ENCODE measurements at places on chromosomes 7 and 10. TPM values are rescaled to one million over a fixed set of nuclear protein-coding genes. Genes with fewer than 3 reads are reported as not detected.

Gene C10orf105
- total RNA-seq, result not detected

DNA sequence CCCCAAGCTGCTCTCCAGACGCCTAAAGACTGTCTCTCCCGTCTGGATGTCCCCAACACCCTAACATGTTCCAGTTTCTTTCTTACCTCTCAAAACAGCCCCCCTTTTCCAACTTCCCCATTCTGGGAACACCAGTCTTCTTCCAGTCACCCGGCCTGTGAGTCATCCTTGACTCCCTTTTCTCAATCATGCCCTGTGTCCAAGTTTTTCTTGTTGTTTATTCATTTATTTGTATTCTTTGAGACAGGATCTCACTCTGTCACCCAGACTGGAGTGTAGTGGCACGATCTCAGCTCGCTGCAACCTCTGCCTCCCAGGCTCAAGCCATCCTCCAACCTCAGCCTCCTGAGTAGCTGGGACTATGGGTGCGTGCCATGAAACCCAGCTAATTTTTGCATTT lies 15.6 kb downstream of the SNX10 start:
- H3K27ac ChIP-seq, result no peak overlapping the region
- no peaks in the 10 kb centered on the region for H3K36me3 ChIP-seq
- H3K27me3 ChIP-seq, result no peaks in the 10 kb centered on the region
- H3K4me1 ChIP-seq, result peaks cover 10% of the 10 kb centered on the region
- no peak for DNase-seq

DNA sequence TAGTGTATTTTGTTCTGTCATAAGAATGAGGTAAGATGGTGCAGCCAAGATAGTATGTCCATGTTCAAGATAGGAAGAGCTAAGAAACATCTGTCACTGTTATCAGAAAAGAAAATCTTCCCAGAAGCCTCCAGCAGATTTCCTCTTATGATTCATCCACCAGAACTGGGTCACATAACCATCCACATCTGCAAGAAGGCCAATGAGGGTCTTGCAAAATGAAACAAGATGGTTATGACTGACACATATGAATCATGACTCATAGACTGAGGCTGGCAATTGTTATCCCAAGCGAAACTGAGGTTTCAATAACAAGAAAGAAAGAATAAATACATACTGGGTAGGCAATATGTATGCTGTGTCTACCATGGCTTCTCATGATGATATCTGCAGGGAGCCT lies 30.3 kb downstream of the CCNJ start:
- no peaks in the 10 kb centered on the region for H3K27me3 ChIP-seq
- H3K4me3 ChIP-seq, result no peak overlapping the region
- no peak overlapping the region for H3K27ac ChIP-seq
- H3K4me1 ChIP-seq, result peaks cover 1% of the 10 kb centered on the region

DNA sequence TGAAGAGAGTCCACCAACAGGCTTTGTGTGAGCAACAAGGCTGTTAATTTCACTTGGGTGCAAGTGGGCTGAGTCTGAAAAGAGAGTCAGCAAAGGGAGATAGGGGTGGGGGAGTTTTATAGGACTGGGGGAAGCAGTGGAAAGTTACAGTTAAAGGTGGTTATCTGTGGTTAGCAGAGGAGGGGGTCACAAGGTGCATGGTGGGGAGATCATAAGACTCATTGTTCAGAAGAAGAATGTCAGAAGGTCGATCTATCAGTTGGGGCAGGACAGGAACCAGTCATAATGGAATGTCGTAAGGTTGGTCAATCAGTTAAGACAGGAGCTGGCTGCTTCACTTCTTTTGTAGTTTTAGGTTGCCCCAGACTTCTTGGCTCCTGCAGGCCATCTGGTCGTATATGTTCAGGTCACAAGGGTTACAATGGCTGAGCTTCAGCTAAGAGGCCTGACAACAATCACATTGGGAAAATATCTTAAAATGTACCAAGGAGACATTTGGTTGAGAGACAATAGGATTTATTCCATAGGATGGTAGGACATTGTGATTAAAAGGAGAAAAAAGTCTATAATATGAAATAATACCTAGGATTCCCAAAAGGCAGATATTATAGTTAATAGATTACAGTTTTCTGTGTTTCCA lies 356.4 kb downstream of the ANKRD7 start:
- H3K27ac ChIP-seq, result no peak overlapping the region
- DNase-seq, result no peak
- H3K4me1 ChIP-seq, result no peaks in the 10 kb centered on the region
- H3K36me3 ChIP-seq, result no peaks in the 10 kb centered on the region
- no peak overlapping the region for H3K4me3 ChIP-seq

Gene ARHGEF35
- total RNA-seq, result 0.30 TPM

Gene CYP26C1
- 0.30 TPM for total RNA-seq

GRCh38 chr7:148379677-148380076 lies 210.9 kb upstream of the C7orf33 start:
- DNase-seq, result no peak
- H3K4me1 ChIP-seq, result no peaks in the 10 kb centered on the region
- no peak overlapping the region for H3K27ac ChIP-seq
- H3K27me3 ChIP-seq, result no peaks in the 10 kb centered on the region
- H3K36me3 ChIP-seq, result no peaks in the 10 kb centered on the region

Gene MOGAT3
- total RNA-seq, result not detected

DNA sequence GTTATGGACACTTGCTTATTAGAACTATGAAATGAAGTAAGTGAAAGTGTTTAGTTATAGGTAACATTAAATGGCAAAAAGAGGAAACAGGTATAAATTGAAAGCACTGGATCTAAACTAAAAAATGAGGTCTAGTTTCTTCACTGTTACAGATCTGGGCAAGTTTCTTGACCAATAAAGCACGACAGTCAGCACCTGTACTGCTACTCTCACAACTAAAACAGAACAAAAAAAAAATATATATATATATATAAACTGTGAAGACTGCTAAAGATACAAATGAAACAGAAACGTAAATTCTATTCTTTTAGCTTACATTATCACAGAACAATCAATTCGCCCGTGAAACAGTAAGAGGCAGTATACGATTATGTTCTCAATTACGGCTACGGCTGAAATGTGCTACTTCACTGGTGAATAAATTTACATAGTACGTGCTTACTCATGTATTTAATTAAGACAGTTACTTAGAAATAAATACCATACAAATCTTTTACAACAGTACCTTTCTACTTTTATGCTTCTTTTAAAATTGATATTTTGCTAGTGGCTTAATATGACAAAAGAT lies 4.2 kb downstream of the AHR start:
- H3K4me3 ChIP-seq, result no peak overlapping the region
- H3K36me3 ChIP-seq, result no peaks in the 10 kb centered on the region

- no peak overlapping the region for H3K4me3 ChIP-seq
- no peak overlapping the region for H3K27ac ChIP-seq
- no peaks in the 10 kb centered on the region for H3K27me3 ChIP-seq
- H3K4me1 ChIP-seq, result no peaks in the 10 kb centered on the region
- peak; percentile 85 for DNase-seq
Measured at GRCh38 chr7:95246831-95247370, 77.4 kb downstream of the PON1 start.

DNA sequence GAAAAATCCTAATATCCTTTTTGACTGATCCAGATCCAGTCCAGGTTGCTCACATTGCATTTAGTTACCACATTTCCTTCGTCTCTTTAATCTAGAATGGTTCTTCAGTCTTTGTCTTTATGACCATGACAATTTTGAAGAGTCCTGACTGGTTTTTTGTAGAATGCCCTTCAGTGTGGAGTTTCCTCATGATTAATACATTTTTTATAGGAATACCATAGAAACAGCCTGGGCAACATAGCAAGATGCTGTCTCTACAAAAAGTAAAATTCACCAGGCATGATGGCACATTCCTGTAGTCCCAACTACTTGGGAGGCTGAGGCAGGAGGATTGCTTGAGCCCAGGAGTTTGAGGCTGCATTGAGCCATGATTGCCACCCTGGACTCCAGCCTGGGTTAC lies 285.0 kb upstream of the KAT6B start:
- no peaks in the 10 kb centered on the region for H3K36me3 ChIP-seq
- H3K27ac ChIP-seq, result no peak overlapping the region
- no peak overlapping the region for H3K4me3 ChIP-seq
- peaks cover 3% of the 10 kb centered on the region for H3K4me1 ChIP-seq
- H3K27me3 ChIP-seq, result no peaks in the 10 kb centered on the region
- no peak for DNase-seq

GRCh38 chr7:82393076-82393839 lies 50.3 kb downstream of the CACNA2D1 start:
- no peak overlapping the region for H3K4me3 ChIP-seq
- no peak for DNase-seq
- no peaks in the 10 kb centered on the region for H3K4me1 ChIP-seq
- no peaks in the 10 kb centered on the region for H3K27me3 ChIP-seq

Gene ANKRD7
- total RNA-seq, result 1.7 TPM

Gene ADGRA1
- not detected for total RNA-seq

Gene PCGF6
- 7.6 TPM for total RNA-seq

DNA sequence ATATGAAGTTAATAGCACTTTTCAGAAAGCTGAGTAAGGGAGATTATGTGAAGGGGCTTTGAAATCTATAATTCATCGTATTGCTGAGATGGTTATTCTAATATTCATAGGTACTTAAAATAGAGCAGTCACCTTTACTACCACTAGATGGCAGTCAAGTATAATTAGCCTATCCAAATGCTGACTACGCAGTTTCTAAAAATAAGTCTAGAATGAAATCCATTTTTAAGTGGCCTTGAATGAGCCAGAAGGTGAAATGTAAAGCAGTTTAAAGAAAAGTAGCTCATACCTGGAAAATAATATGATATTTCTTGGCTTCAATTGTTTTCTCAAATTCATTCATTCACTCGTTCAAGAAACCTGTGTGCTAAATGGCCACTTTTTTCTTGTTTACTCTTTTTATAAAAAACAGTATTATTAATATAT lies 1277.1 kb downstream of the GATA3 start:
- DNase-seq, result peak; percentile 86
- H3K4me1 ChIP-seq, result no peaks in the 10 kb centered on the region
- H3K27me3 ChIP-seq, result no peaks in the 10 kb centered on the region
- H3K27ac ChIP-seq, result no peak overlapping the region
- H3K4me3 ChIP-seq, result no peak overlapping the region
- H3K36me3 ChIP-seq, result no peaks in the 10 kb centered on the region

DNA sequence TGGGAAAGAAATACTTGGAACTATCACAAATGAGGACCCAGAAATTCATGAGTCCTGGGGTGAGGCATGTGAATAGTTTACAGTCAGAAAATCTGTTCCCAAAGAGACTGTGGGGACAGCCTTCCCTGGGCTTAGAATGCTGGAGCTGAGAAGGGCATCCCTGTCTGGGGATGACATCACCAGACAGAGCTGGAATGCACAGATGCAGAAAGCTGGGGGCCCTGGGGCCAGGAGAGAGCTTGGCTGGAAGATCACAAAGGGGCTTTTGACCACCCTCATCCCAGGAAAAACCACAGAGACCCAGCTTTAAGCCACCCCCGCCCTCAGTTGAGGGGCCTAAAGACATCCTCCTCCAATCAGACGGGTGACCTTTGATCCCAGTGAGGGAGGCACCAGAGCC lies 264.5 kb downstream of the PLXNA4 start:
- no peak for DNase-seq
- H3K36me3 ChIP-seq, result no peaks in the 10 kb centered on the region
- H3K27ac ChIP-seq, result no peak overlapping the region
- no peak overlapping the region for H3K4me3 ChIP-seq

DNA sequence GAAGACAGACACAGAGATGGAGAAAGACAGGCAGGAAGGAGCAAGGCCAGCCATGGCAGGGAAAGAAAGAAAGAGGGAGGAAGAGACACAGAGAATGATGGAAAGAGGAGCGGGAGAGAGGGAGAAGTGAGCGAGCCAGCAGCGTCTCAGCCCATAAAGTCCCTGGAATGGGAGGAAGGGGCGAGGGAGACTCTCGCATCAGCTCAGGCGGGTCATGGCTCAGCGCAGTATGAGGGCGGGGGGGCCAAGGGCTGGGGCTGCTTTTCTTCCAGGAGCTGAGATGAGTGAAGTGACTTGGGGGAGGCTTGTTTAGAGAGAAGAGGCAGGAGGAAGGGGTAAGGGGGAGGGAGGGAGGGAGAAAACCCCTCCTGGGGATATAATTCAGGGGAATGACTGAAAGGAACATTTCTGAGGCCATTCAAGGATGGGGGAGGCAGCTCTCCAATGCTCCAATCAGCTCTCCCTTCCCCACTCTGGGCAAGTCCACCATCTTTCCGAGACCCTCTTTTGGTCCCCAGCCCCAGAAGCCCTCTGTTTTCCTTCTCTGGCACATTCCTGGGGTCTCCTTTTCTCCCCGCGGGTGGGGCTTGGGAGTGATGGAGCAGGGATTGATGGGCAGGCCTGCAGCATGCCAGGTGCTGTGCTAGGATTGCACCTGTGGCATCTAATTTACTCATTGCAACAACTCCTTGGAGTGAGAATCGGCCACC lies 87.9 kb downstream of the HIF1AN start:
- no peak overlapping the region for H3K27ac ChIP-seq
- H3K27me3 ChIP-seq, result no peaks in the 10 kb centered on the region
- DNase-seq, result no peak
- no peak overlapping the region for H3K4me3 ChIP-seq

Gene C10orf143
- 0.75 TPM for total RNA-seq

DNA sequence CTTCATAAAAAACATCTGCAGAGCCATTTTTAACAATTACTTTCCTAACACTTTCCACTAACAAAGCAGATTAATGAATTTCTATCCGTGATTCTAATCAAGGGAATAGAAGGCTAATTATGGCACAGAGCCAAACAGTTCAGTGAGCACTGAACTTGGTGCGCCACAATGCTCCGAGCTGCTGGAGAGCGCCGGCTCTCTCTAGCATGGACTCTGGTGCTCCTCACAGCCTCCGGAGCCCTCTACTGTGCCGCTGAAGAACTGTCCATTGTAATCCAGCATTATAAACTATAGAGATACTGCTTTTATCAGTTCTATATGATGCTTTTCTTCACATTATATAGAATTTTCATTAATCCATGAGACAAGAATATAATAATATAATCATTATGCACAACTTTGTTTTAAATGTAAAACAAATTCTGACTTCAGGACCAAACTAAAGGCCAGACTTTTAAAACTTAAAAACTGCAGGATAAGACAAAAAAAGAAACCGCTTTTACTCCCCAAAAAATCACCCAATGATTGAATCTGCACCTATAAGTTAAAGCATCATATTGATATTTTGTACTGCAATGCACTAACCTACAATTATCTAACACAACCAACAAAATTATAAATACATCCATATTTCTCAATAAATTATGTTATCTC lies 123.6 kb downstream of the RNF32 start:
- DNase-seq, result no peak
- H3K27ac ChIP-seq, result no peak overlapping the region
- H3K27me3 ChIP-seq, result no peaks in the 10 kb centered on the region
- no peak overlapping the region for H3K4me3 ChIP-seq

Gene GRID2IP
- total RNA-seq, result not detected

GRCh38 chr10:98472196-98472595 lies 25.5 kb upstream of the HPS1 start:
- H3K4me3 ChIP-seq, result no peak overlapping the region
- H3K4me1 ChIP-seq, result peaks cover 7% of the 10 kb centered on the region
- H3K27me3 ChIP-seq, result no peaks in the 10 kb centered on the region
- no peak overlapping the region for H3K27ac ChIP-seq

GRCh38 chr10:102072673-102073527 lies 7.8 kb downstream of the HPS6 start:
- no peak overlapping the region for H3K27ac ChIP-seq
- H3K36me3 ChIP-seq, result no peaks in the 10 kb centered on the region
- DNase-seq, result peak; percentile 85
- H3K4me3 ChIP-seq, result no peak overlapping the region
- H3K4me1 ChIP-seq, result no peaks in the 10 kb centered on the region

- no peak overlapping the region for H3K4me3 ChIP-seq
- no peaks in the 10 kb centered on the region for H3K36me3 ChIP-seq
- H3K27me3 ChIP-seq, result no peaks in the 10 kb centered on the region
- no peaks in the 10 kb centered on the region for H3K4me1 ChIP-seq
Measured at GRCh38 chr10:129784291-129784690, 179.8 kb downstream of the EBF3 start.

Gene GIMAP8
- total RNA-seq, result not detected

Measured in Karpas-422 (cell line).